ENCODE measurements at places on chromosomes 5 and 9.

GRCh38 chr9:15077946-15078729 is 167.9 kb upstream of the FREM1 start:
- DNase-seq = no peak

DNA sequence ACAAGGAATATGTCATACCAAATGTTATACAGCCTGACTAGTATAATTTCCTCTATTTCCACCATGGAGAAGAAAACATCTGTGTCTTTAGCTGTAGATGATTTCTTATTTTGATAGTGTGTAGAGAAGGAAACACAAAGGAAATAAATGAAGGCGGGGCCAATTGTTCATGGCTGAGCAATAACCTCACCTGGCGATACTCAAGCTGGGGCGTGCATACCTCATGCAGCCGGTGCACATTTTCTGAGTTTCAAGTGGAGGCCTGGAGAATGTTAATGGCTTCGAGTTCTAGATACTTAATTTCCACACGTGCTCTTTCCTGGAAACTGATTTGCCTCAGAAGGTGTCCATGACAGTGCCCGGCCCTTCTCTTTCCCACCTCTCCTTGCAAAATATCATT is 127.4 kb upstream of the TAF11L2 start:
- no peak for DNase-seq

GRCh38 chr9:15722888-15723287 is 170.0 kb downstream of the CCDC171 start:
- DNase-seq = no peak

DNA sequence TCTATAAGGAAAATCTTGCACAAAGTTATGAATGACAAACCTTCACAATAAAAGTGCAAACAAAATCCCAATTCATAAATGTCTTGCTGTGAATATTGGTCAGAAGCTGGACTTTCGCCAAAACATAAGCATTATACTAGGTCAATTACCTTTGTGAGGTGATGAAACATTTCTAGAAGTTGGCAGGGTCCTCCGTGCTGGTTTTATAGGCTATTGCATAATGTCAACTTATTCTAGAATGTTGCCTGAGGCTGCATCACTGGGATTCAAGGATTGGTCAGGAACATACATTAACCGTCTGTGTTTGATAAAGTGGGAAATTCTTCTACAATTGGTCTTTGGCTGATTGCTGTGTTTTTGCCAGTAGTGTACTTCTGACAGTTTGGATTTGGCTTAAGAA is 49.8 kb upstream of the PALM2AKAP2 start:
- DNase-seq = no peak

- no peak for DNase-seq
These were observed 10.9 kb upstream of the NKD2 start for GRCh38 chr5:997711-998110.

DNA sequence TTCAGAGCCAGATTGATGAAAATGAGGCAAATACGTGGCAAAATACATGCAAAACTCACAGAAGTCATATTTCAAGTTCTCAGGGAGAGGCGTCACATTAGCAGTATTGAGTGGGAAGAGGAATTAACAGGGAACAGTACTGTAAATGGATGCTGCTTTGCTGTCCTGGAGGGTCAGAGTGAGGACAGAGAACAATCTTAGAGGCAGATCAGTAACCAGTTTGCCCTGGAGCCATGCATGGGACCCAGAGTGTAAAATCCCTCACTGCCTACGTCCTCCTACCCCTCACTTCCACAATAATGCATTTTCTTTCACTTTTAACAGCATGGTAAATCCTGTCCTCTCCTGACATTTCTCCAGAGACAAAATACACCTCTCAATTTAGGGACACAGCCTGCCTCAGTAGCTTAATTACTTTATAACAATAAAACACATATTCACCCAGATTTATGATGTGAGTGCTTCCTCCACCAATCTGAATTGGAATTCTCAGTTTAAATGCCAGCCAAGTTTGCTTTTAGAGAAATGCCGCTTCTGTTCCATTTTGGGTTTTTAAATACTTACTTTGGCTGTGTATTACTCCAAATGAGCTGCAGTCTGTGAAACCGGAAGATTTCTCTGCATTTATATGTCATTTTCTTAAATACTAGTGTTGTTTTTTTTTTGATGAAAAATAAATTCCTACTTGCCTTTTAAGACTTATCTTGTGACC is 70.0 kb downstream of the LMNB1 start:
- no peak for DNase-seq

DNA sequence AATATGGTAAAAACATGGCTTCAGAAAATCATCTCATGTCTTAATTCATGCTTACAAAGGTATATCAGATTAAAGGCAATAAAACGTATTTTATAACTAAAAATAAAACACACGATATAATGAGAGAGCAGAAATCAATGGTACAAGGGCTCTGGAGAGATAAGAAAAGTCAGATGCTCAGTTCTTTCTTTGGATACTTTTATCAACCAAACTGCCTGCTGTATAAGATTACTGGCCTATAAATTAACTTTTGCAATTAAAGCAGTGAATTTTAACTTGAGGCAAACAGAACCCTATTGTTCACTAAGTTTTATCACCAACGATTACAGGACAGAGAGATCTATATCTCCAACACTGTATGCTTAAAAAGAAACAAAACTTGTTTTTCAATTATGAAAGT is 42.1 kb upstream of the HNRNPA0 start:
- DNase-seq = no peak

GRCh38 chr5:130141659-130142320 is 237.5 kb downstream of the CHSY3 start:
- DNase-seq = peak; percentile 69

DNA sequence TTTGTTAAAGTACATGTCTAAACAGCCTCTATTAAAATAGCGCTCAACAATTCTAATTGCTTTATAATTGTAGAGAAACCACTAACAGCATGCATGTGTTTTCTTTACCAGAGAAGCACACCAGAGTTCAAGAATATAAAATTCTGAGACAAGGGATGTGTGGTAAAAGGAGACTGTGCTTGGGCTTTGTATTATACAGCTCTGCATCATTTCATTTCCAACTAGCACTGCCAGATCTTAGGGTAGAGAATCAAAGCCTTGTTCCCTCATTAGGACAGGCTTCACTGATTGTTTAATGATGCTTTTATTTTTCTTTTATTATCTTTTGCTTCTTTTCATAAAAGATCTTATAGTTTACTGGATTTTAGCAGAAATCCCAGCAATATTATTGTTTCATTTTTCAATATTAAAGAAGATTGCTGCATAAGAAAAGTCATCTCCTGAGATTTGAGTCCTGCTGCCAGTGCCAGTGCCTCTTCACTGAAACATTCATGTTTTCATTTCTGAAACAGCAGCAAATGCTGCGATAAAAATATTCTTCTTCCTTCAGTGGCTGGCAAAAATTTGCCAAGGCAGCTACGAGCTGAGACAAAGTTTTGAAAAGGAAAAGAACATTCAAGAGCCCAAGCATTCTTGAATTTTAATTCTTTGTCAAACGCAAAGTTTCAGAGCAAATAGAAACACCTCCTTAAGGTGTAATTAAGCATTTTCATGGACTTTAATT is 491.0 kb upstream of the PIK3R1 start:
- DNase-seq = no peak

DNA sequence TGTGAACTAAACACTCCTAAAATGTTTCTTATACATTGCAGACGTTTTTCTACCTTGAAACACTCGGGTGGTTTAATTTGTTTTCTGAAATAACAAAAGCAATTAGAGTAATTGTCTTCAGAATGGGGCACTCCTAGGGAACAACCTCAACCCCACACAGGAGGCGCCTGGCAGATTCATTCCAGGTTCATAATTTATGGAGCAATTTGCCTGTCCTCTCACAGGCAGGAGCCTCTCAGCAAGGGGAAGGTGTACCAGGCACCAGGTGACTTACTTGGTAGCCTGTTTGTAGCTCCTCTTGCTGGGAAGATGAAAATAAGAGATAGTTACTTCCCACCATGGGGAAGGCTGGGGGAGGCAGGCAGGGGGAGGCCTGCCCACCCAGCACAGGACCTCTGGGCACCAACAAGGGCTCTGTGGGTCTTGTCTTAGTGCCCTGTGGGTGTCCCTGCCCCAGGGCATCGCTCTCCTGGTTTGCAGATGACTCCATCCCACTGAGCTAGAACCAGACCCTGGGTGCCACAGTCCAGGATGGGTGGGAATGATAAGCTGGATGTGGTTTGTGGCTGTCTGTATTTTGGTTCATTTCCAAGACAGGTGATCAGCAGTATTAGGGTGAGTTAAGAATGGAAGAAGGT is 144.4 kb downstream of the FSTL4 start:
- DNase-seq = no peak

DNA sequence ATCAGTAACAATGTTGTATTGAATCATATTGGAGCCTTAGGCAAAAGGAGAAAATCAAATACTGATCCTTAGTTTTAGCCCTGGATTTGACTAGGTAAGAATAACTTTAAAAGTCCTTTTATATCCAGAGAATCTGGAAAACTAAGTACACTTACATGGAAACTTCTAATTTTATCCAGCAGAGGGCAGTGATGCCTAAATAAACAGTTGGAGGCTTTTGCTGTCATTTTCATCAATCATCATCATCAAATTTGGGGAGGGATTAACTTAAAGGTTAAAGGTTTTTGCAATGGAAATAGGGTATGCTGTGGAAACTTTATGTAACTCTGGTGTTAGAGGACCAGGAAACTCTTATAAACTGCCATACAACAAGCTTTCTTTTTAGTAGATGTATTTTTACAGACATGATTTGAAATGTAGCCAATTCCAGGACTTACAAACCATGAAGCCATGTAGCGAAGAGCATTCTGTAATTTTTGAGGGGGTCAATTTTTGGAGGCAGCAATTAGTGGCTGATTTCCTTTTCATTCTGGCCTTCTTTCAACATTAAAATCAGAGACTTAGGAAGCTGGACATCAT is 112.7 kb downstream of the OSTF1 start:
- DNase-seq = no peak

DNA sequence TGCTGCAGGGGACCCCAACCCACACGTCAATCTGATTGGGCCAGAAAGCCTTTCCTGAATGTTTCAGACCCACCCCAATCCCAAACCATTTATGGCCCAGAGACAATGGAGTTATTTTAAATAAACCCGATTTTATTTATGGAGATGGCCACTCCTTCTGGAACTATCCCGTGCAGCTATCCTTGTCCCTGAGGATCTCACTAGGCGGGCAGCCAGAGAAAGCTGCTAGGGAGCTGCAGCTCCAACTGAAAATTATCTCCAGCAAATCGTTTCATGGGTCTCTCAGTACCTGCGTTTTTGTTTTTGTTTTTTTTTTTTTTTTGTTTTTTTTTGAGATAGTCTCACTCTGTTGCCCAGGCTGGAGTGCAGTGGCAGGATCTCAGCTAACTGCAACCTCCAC is 23.0 kb downstream of the C1QTNF2 start:
- no peak for DNase-seq

DNA sequence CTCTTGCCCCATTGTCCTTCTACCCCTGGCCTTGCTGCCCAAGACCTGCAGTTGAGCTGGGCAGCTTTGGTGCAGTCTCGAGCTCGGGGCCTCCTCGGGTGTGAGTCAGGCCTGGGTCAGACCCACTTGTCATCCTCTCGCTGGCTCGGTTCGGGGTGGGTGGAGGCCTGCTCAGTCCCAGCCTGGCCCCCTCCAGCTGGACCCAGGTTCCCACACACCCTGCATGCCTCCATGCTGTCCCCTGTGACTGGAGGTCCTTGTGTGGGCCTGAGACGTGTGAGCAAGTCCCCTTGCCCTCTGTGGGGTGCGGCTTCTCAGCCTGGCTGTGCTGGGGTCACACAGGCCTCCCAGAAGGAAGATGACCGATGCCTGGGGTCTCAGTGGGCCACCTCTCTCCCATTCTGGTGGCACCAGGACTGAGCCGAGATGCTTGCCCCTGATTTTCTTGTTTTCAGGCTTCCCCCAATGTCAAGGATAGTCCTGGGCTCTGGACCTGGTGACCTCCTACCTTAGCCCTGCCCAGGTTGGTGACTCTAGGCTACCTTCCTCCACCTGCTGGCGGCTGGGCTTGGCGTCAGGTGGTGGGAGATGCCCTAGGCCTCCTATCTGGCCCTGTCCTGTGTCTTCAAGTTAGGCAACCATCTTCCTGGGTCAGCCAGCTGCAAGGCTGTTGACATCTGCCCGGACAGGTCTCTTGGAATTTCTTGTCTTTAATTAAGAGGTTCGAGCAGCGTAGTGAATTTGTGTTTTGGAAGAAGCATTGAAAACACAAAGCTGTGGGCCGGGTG is 15.1 kb downstream of the WNK2 start:
- DNase-seq = no peak

DNA sequence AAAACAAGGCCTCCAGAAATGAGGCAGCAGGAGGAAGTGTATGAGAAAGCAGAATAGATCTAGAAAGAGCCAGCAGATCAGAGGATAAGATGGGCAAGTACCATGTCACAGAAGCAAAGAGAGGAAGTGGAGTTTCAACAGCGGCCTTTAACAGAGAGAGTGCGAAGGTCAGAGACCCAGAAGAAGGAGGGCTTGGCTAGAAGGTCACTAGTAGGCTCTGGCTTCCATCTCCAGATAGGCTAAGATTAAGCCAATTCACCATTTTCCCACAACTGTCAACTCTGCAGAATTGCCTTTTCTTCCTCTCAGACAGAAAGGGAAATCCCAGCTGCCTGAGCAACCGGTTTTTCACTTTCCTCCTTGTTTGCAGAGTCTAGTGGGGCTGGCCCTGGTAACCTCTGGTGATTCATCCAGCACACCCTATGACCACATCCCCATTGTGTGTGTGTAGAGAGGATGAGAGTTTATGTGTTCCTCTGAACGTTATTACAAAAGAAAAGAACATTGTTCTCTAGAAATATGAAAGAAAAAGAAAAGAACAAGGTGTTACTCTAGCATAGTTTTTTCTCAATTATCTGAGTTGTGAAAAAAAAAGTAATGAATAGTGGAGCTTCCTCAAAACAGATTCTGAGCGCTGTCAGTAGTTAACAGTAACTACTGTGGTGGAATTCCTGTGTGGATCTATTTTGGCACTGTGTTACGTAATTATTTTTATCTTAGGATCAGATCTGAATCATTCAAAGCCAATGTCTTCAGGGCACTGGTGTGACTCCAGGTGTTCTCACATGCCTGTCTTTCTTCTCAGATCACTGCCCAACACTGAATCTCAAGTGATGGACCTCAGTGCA is 220.4 kb downstream of the ARRDC3 start:
- DNase-seq = no peak

DNA sequence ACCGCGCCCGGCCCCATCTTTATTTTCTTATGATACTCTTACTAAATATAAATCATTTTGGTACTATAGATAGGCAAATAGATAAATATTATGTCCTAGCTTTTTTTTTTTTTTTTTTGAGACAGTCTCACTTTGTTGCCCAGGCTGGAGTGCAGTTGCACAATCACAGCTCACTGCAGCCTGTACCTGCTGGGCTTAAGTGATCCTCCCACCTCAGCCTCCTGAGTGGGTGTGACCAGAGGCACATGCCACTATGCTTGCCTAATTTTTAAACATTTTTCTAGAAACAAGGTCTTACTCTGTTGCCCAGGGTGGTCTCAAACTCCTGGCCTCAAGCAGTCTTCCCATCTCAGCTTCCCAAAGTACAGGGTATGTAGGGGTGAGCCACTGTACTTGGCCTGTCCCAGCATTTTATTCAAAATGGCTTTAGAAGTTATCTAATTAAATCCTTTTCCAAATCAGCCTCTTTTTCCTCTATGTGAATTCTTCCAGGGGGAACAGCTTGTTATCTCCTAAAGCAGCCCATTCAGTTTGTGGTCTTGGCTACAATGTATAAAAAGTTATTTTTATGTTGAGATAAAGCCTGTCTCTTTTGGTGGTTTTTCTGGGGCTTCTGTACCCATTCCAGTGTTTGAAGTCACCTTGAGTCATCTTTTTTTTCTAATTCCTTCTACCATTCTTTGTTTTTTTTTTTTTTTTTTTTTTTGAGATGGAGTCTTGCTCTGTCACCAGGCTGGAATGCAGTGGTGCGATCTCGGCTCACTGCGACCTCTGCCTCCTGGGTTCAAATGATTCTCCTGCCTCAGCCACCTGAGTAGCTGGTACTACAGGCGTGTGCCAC is 12.1 kb downstream of the MELK start:
- DNase-seq = no peak

Measured in D341Med (cell line).